Liver (tissue), 10 donors: ENCODE measurements at places on chromosomes 2 and 18. TPM values are rescaled to one million over a fixed set of nuclear protein-coding genes. Genes with fewer than 3 reads are reported as not detected.

TUBB8B gene
- total RNA-seq = not detected

ZEB2 gene
- 39.6 TPM for total RNA-seq

PLCL1 gene
- 0.59 TPM for total RNA-seq

HOXD11 gene
- not detected for total RNA-seq

ACMSD gene
- 11.9 TPM for total RNA-seq

SMYD1 gene
- not detected for total RNA-seq

MYCN gene
- total RNA-seq = not detected

SNRNP27 gene
- total RNA-seq = 19.7 TPM

OR6B2 gene
- total RNA-seq = not detected

FRZB gene
- total RNA-seq = 0.17 TPM

TTC39C gene
- total RNA-seq = 55.1 TPM

EPHA4 gene
- total RNA-seq = 2.3 TPM

NXPH2 gene
- not detected for total RNA-seq
